ENCODE measurements at places on chromosomes 3 and 15.

- ATAC-seq, result no peak
Measured at GRCh38 chr3:195616681-195617080, 32.9 kb upstream of the APOD start.

DNA sequence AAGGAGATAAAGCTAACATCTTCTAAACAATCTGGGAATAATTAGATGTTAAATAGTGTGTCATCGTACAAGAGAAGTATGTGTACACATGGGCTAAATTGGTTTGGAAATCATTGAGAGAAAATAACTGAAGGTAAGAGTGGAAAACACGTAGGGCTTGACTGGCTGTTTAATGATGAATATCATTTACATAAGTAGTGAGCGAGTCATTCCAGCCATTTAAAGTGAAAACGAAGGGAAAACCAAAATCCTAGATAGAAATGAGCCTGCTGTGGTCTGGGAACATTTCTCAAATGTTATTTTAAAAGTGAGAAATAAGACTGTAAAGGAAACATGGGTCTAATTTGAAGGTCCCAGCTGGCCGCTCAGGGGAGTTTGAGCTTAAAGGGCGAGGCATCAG lies 41.9 kb upstream of the KCNMB2 start:
- ATAC-seq, result no peak

GRCh38 chr15:45402955-45403877 lies 24.9 kb upstream of the GATM start:
- peak; percentile 9 for ATAC-seq

DNA sequence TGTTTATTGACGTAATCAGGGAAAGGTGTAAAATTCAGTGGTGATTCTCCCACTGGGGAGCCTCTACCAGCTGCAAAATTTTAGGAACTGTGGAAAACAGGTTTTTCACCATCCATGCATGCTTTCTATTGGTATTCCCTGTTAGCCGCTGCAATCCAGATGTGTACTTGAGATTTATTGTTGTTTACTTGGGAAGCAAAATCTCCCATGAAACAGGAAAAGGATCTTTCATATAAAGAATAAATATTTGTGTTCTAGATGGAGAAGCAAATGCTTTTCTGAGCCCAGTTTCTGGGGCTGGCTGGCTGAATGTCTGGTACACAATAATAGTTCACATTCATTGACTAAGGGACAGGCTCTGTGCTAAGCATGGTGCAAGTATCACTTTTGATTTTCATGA lies 144.6 kb upstream of the RASGRP1 start:
- ATAC-seq, result no peak

GRCh38 chr3:23590424-23591273 lies 215.1 kb upstream of the UBE2E1 start:
- no peak for ATAC-seq

DNA sequence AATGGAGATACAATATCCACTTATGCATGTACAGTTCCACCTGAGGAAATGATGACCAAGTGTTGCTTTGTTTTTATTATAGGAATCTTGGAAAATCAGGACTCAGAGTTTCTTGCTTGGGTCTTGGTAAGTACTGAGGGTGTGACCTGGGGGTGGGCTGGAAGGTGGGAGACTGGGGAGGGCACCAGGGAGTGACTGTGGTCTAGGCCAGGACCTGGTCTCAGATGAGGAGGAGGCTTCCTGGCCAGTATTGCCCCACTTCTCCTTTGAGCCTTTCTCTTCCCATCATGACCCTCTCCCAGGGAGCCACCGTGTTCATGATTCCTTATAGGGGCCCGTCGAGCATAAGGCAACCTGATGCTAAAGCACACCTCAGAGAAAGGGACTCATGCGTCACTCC lies 133.4 kb downstream of the SSR3 start:
- no peak for ATAC-seq

DNA sequence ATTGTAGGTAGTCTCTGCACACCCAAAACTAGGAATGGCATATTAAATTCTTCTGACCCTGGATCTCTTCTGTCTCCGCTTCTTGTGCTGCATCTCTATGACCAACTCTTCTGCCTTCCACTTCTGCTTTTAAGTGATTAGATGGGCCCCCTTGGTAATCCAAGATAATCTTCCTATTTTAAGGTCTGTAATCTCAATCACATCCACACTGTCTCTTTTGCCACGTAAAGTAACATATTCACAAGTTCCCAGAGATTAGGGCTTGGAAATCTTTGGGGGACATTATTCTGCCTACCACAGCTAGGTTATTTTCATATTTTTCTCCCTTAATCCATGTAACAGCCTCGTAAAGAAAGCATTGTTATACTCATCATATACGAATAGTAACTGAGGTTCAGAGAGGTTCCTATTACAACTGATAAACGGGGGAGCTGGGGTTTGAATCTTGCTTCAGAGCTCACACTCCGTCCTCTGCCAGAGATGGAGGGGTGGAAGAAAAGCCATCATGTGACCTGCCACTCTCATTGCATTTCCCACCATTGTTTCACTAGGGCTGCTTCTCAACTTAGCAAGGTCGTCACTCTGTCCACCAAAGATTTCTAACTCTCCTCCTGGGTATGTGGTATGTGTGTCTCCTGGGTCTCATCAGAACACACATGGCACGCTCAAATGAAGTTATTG lies 6.6 kb upstream of the CD47 start:
- ATAC-seq, result no peak

GRCh38 chr3:22907796-22908195 lies 295.3 kb upstream of the UBE2E2 start:
- ATAC-seq, result no peak

DNA sequence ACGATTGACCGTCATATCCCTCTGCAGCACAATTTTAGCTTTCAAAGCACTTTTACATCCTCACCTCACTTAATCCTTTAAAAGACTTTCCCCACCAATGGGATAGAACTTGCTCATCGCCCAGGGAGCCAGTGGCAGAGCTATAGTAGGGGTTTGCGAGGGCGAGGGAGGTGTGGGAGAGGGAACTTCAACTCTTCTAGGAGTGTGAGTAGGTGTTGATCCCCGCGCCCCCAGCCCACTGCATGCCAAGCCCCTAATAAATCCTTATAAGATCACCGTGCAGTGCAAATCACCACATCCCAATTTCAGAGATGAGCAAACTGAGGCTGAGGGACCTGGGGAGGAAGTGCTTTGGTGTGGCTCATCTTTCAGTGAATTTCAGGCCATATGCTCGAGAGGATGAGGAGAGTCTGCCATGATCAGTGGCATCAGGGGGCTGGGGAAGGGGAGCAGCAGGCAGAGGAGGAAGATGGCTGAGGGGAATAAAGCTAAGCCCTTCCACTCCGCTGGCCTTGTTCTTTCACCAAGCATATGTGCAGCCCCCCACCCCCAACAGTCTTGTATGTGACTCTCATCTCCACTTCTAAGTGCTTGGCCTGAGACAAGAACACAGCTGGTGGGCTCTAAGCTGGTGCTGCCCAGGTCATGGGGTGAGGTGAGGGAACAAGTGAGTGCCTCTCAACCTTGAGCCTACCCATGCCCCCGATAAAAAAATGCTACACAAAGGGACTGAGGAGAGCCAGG lies 5.1 kb downstream of the INSYN1 start:
- no peak for ATAC-seq
